ENCODE measurements at places on chromosomes 2 and 18.

GRCh38 chr18:79974025-79974654, 9.7 kb downstream of the HSBP1L1 start:
- no peak for DNase-seq

DNA sequence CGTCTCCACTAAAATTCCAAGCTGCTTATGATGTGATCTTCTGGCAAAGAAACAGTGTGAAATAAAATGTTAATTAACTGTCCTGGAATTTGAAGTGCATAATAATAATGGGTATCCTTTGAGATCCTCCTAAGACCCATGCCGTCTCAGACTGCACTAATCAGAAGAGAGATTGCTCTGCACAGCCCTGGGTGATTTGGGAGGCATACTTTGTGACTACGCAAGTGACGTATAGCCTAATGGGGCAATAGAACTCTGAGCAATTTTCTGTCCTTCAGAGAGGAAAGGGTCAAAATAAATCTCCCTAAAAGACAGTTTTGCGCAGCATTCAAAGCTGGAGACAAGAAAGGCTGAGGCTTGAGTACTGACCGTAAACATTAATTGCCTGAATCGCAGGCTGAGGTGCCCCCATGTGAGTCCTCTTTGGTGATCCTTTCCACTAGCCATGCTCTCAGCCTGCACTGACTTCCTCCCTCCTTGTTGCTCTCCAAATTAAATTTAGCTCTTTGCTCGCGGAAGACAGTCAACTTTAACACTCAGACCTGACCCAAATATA, 76.0 kb downstream of the DPP4 start:
- DNase-seq = no peak

DNA sequence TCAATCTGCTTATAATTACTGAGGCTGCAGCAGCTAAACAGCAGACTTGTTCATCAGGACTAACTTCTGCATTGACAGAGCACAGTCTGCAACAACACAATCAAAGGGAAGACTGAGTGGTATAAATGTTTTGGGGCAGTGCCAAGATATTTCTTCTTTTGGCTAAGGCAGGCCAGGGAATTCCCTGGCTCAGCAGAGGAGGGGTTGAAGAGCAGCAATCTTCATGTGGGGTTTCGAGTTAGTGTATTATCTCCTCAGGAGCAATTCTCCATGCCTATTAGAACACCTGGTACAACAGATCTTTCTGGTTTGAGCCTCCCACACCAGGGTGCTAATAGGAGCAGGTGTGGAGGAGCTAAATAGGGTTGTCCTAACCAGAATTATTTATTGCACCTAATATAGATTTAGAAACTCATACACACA, 103.0 kb upstream of the STK17B start:
- no peak for DNase-seq

DNA sequence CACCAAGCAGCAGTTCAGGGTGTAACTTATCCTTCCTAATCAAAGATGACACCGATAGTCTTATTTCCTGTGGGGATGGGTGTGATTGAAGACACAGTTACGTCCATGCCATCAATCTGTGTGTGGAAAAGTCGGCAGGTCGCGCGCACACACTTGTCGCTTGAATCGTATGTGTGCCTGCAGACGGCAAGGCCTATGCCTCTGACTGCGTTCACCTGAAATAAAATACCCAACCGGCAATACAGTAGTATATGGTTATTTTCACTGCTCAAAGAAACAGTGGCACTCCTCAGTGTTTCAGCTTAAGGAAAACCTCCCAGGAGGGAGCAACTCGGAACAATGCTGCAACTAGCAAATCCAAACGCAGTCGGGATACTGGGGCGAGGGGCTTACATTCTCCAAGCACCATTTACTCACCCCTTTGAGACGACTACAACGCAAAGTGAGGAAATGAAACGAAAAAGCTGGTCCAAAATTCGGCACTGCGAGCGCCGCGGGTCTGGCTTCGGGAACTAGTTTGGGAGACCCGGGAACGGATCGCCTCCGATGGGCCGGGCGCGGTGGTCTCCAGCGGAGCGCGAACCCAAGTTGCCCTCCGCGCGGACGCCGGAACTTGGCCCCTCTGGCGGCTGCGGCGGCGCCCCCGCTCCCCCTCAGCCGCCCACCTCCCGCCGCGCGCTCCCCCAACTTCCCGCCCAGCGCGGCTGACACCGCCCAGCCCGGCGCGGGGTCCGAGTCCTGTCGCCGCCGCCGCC, 675 bp downstream of the PRKD3 start:
- no peak for DNase-seq

DNA sequence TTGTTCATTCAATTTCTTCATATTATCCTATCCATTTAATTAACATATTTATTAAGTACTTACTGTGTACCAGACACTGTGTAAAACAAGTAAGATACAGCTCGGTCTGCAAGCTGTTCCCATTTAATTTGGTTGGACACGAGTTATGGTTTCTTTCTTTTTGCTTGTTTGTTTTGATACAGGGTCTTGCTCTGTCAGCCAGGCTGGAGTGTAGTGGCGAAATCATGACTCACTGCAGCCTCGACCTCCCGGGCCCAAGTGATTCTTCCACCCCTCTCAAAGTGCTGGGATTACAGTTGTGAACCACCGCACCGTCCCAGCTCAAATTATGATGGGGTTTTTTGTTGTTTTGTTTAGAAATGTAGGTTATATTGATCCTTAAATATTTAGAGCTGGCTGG, 9.0 kb downstream of the CYBRD1 start:
- no peak for DNase-seq

DNA sequence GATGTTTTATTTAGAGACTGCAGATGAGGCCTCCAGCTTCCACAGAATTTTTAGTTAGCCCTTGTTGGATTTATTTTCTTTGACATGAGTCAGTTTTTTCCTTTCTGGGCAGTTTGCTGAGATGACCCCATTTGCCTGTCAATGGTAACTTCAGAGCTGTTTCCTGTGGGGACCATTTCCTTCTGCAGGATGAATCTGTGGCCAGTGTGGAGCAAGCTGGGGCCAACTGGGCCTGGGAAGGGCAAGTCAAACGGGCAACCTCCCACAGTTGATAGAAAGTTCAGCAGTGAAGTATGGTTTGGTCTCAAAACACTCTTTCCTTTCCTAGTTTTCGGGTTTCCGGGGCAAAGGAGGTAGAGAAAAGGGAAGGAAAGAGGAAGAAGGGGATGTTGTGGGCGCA, 291.4 kb upstream of the NRP2 start:
- DNase-seq = no peak

DNA sequence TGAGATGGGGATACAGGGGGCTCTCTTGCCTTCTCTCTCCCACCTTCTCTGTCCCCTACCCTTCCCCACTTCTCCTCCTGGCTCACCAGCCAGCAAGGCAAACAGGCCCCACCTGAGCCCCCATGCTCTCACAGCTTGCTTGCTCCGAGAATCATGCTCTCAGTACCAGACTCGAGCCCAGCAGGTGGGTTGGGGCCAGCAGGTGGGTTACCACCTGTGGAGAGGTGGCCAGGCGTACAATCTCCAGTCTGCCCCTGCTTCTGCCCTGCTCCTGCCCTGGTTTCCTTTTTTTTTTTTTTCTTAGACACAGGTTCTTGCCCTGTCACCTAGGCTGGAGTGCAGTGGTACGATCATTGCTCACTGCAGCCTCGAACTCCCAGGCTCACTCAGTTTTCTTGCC, 214.5 kb downstream of the SH3RF3 start:
- DNase-seq = no peak

GRCh38 chr2:43212931-43213330, 13.5 kb downstream of the ZFP36L2 start:
- DNase-seq = peak; percentile 18

GRCh38 chr2:129849559-129850160, 129.8 kb upstream of the RAB6C start:
- no peak for DNase-seq

GRCh38 chr2:28906376-28906775, 11.9 kb downstream of the WDR43 start:
- no peak for DNase-seq

- no peak for DNase-seq
Observed at GRCh38 chr2:220504938-220505503, 877.6 kb downstream of the SLC4A3 start.

DNA sequence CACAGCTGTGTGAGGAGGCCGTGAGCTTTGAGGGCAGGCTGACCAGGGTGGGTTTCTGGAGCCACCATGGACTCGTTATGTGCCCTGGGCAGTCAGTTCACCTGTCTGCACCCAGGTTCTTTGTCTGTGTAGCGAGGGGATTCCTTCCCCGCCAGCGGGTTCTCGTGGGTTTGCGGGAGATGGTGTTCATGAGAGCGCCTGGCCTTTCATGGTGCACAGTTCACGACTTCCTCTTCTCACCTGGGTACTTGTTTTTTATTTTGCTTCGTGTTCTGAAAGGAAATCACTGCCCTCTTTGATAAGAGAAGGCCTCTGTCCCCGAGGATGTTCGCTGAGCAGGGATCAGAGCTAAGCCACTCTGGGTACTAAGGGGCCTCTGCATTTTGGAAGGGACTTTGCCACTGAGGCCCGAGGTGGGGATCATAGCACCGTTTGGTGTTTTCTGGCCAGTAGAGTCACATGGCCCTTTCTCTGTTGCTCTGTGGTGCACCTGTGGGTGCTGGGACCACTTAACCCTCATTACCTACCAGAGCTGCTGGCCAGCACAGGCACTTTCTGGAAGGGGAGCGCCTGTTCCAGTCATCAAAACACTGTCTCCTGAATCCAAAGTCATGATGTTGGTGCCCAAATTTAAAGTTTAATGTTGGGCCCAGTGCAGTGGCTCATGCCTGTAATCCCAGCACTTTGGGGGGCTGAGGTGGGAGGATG, 78.5 kb downstream of the LDLRAD4 start:
- no peak for DNase-seq

DNA sequence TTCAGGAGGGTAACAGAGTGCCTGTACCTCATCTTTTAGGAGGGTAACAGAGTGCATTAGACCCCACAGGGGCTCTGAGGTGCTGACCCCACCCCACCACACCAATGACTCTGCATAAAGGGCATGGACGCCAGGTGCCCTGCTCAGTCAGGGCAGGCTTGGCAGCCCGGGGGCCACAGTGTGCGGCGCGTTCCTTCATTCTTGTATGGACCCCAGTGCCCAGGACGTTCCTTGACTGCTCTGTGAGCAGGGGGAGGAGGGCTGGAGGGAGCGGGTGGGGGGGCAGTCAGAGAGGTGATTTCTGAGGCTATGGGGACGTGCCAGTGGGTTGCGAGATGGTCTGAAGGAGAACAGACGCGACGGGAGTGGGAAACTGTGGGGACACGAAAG, 168.7 kb upstream of the NCK2 start:
- DNase-seq = no peak

- no peak for DNase-seq
Observed at GRCh38 chr2:453132-453531, 165.2 kb upstream of the ALKAL2 start.

Measured in anterior cingulate cortex (tissue), 58 donors.